ENCODE measurements at places on chromosomes 1 and 21.

GRCh38 chr21:35606578-35606977, 453.7 kb downstream of the SETD4 start:
- no peaks in the 10 kb centered on the region for H3K36me3 ChIP-seq
- no peak overlapping the region for H3K27ac ChIP-seq
- H3K4me3 ChIP-seq, result no peak overlapping the region

GRCh38 chr1:94079080-94079940, 41.6 kb downstream of the ABCA4 start:
- H3K4me3 ChIP-seq, result no peak overlapping the region
- no peaks in the 10 kb centered on the region for H3K36me3 ChIP-seq
- no peak for DNase-seq

DNA sequence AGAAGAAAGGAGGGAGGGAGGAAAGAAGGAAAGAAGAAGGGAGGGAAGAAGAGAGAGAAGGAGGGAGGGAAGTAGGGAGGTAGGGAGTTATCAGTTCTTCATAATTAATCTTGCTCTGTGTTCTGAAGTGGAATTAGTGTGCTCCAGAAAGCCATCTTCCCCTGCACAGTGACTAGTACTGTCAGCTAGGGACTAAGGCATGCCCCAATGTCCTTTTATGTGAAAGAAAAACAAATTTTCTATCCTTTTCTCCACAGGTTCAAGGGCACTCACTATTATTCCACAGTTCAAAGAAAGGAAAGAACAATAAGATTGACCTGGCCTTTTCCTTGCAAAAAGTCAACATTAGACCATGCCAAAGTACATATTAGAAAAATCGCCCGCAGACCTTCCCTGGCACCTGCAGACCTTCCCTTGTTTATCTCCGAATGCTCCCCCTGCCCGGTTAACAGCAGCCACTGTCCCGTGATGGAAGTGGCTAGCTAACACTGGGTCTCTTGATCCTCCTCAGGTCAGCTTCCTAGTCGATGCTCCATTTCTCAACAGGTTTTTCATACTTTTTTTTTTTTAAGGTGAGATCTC, 107.2 kb upstream of the EDEM3 start:
- no peaks in the 10 kb centered on the region for H3K4me1 ChIP-seq
- no peak overlapping the region for H3K4me3 ChIP-seq
- H3K27me3 ChIP-seq, result no peaks in the 10 kb centered on the region
- peak; percentile 27 for DNase-seq
- H3K36me3 ChIP-seq, result no peaks in the 10 kb centered on the region

GRCh38 chr1:51506537-51506936, 12.5 kb downstream of the EPS15 start:
- no peaks in the 10 kb centered on the region for H3K36me3 ChIP-seq
- no peak overlapping the region for H3K27ac ChIP-seq
- no peaks in the 10 kb centered on the region for H3K27me3 ChIP-seq
- no peak overlapping the region for H3K4me3 ChIP-seq
- peak; percentile 46 for DNase-seq

GRCh38 chr1:208807446-208808127, 563.4 kb upstream of the PLXNA2 start:
- no peak overlapping the region for H3K27ac ChIP-seq
- no peaks in the 10 kb centered on the region for H3K36me3 ChIP-seq
- no peaks in the 10 kb centered on the region for H3K4me1 ChIP-seq
- H3K4me3 ChIP-seq, result no peak overlapping the region
- no peak for DNase-seq

DNA sequence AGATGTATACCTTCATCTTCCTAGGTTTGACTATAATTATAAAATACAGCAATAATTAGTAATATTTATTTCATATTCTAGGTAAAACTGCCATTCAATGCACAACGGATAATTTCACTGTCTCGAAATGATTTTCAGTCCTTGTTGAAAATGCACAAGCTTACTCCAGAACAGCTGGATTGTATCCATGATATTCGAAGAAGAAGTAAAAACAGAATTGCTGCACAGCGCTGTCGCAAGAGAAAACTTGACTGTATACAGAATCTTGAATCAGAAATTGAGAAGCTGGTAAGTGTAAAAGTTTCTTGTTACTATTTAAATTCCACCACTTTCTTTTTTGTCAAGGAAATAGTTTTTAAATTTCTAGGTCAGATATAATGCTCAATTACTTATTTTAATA, 30.7 kb downstream of the BACH1 start:
- peaks cover 7% of the 10 kb centered on the region for H3K36me3 ChIP-seq
- DNase-seq, result no peak
- H3K27ac ChIP-seq, result no peak overlapping the region
- H3K4me1 ChIP-seq, result peaks cover 8% of the 10 kb centered on the region
- H3K27me3 ChIP-seq, result no peaks in the 10 kb centered on the region

DNA sequence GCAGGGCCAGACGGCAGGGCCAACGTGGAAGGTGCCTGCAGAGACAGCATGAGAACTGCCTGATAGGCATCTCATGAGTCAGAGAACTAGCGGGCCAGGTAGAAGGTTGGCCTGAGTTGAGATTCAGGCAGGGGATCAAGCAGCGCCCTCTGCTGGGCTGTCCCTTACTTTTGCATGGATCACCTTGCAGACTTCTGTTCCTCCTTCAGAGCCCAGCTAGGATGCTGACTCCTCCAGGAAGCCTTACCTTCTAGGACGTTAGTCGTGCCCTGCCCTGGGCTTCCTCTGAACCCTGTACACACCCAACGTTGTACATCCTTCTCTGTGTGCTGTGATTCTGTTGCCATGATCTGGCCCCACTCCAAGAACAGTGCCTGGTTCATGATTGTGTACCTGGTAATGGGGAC, 231.3 kb upstream of the VAMP3 start:
- H3K27ac ChIP-seq, result no peak overlapping the region
- H3K4me3 ChIP-seq, result no peak overlapping the region
- no peaks in the 10 kb centered on the region for H3K36me3 ChIP-seq
- peak; percentile 34 for DNase-seq
- H3K4me1 ChIP-seq, result no peaks in the 10 kb centered on the region

- H3K27me3 ChIP-seq, result no peaks in the 10 kb centered on the region
- no peak overlapping the region for H3K4me3 ChIP-seq
- no peaks in the 10 kb centered on the region for H3K4me1 ChIP-seq
- peak; percentile 30 for DNase-seq
- no peaks in the 10 kb centered on the region for H3K36me3 ChIP-seq
- no peak overlapping the region for H3K27ac ChIP-seq
These were observed 128.6 kb downstream of the LHX4 start for GRCh38 chr1:180358649-180359048.

Data from endothelial cell of umbilical vein (primary cell).